ENCODE measurements at places on chromosomes 3 and 15.

GRCh38 chr3:14252321-14253021 lies 73.9 kb downstream of the LSM3 start:
- no peak for DNase-seq

GRCh38 chr15:28915041-28915810 lies 29.5 kb downstream of the APBA2 start:
- DNase-seq = no peak

DNA sequence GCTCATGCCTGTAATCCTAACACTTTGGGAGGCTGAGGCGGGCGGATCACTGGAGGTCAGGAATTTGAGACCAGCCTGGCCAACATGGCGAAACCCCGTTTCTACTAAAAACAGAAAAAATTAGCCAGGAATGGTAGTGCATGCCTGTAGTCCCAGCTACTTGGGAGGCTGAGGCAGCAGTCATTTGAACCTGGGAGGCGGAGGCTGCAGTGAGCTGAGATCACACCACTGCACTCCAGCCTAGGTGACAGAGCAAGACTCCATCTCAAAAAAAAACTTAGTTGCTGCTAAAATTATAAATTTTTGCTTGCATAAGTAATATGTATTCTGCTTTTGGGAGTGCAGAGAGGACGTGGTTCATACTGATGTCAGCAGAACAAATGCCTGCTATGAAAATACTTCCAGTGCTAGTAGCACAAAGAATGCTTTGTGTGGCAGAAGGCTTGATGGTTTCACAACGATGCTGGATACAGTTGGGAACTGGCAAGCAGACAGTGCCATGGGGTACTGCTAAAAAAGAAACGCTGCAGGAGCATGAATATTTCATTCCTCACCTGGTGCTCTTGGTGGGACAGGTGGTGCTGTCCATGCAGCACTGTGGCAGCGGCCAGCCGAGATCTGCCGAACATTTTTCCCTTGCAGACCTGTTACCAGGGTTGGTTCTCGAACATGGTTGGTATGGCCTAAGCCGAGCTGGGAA lies 31.1 kb downstream of the FBXL22 start:
- DNase-seq = peak; percentile 83

DNA sequence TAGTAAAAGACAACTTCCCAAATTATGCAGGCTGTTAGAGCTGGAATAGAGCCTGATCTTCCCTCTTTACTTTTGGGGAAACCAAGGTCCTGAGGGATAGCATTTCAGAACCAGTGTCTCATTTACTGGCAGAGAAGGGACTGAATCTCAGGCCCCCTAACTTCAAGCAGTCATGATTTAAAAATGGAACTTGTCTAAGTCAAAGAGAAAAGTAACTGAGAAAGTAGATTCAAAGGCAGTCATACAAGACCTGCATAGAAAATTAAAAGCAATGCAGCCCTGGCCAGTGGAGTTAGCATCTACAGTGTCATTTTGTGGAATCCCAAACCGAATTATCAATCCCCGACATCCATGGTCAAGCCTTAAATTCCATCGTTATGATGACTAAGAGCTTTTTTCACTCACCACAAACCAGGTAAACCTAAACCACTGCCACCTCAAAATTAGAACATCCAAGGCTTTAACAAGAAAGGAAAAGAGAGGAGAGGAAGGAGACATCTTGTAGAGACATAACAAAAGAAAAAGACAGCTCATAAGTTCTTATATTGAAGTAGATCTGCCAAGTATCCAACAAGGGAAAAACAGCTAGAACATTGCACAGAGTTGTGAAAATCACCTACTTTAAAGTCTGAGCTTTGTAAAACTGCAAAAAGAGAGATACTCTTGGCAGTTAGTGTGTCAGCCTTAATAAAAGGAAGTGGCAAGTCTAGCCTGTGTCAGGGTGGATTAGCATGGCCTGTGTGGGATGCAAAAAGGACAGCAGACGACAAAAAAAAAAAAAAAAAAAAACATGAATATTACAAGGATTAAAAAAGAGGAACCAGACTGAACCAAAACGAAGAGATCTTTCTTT lies 54.1 kb upstream of the CCR2 start:
- DNase-seq = no peak

DNA sequence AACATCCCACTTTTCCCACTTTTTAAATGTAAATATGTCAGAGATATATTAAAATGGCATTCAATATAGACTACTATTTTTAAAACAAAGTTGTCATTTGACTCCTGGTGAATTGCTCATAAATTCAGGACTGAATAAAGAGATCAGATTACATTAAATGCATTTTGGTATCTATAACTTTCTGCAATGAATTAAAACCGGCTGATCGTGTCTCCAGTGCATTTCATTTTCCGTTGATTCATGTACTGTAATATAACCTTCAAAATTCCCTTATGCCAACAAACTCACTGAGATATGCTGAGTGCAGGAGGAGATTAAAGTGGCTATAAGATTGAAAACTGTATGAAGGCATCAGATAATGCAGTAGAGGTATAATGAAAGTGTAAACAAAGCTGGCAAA lies 361.1 kb upstream of the CDIN1 start:
- DNase-seq = no peak

GRCh38 chr3:49803465-49804140 lies 542 bp downstream of the INKA1 start:
- DNase-seq = no peak

GRCh38 chr3:174465177-174465576 lies 394.0 kb upstream of the NAALADL2 start:
- DNase-seq = no peak

- no peak for DNase-seq
Measured at GRCh38 chr3:135500034-135500433, 465.5 kb upstream of the PPP2R3A start.

DNA sequence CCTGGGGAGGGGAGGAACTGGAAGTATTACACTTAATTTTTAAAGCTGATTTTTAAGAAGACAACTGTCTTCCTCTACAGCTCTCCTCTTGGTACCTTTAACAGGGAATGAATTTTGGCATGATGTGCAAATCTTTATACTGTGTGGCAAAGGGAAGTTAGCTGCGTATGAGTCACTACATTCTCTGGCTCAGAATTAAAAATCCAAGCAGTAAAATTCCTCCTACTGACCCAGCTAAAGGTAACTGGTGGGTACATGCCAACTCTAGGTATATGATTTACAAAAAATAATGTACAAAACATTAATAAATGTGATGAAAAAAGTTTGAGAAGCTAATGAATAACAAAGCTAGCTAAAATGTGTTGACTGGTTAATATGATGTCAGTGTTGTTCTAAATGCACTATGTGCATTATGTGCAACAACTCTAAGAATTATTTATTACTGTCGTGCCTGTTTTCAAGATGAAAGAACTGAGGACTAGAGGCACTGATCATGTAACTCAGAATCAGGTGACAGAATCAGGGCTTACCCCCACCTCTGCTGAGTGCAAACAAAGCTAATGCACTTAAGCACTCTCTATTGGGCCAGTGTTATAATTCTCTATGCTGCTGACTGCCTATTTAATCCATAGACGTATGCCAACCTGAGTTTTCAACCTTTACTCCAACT lies 194.7 kb upstream of the CADPS start:
- DNase-seq = peak; percentile 42
